Suppressor macrophage treated with lipopolysaccharide for 4 hours (primary cell): ENCODE measurements at places on chromosomes 2 and 18.
A peak's percentile ranks its signal among the peaks of the same experiment; 100 is the strongest.

- peak; percentile 62 for DNase-seq
These were observed 12.8 kb upstream of the GBX2 start for GRCh38 chr2:236180831-236181453.

DNA sequence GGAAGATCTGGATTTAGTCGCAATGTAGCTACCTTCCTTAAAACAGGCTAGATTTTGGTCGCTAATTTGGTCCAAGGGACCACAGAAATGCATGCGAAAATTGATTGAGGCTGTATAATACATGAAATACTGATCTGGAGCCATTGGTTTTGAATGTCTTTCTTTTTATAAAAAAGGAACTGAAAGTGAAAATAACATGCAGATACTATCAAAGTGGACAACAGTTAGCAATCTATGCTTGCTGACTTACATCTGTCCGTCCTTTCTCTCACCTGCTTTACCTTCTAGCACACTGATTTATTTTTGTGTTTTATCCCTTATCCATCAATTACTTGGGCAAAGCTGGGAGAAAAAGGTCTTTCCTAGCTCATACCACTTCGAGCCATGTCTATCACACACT lies 1459.8 kb upstream of the ACVR2A start:
- peak; percentile 9 for DNase-seq

GRCh38 chr2:168669151-168669550 lies 133.3 kb upstream of the NOSTRIN start:
- DNase-seq, result no peak

DNA sequence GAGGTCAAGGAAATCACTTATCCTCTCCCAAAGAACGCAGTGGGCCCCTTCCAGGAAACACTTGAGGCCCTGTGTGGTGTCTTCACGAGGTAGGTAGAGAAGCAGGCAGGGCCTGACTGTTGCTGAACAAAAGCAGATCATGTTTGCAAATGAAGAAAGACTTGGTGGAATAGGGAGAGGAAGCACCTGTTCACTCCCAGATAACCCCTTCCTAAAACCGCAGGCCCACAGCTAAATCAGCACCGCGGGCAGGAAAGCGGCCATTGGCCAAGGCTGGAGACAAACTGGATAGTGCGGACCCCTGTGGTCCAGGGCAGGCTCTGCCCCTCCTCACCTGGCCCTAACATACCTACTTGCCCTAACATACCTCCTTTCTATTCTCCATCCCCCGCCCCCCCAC lies 64.9 kb upstream of the KLHL29 start:
- DNase-seq, result no peak

DNA sequence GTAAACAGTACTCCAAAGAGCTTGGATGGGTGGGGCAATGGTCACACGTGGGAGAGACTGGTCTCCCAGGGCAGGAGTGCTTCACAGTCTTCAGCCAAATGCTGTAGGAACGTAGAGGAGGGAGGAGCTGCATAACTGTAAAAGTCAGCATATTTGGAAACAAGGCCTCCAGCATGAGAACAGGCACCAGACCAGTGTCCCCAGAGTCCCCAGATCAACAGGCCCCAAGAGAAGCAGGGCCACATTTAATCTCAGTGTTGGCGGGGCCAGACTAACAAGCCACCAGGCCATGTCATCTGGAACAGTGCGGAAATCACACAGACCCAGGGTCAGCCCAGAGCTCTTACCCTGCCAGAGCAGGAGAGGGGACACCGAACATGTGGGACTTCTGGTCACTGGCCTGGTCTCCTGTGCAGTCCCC lies 63.2 kb downstream of the ADCY3 start:
- no peak for DNase-seq

DNA sequence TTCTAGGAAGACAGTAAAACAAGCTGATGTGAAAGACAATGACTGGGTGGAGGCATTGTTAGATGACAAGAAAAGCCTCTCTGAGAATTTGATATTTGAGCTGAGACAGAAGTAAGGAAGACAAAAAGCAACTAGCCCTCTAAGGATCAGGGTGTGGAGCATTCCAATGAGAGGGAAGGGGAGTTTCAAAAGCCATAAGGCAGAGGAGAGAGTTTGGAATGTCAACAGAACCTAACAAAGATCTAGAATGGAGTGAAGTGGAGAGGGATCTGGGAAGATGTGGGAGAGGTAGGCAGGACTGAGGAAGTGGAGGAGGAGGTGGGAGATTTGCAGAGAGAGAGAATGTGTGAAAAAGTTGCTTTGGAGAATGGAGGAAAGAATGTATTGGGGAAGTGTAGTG lies 17.3 kb upstream of the ASXL2 start:
- no peak for DNase-seq
